Esophagus muscularis mucosa (tissue), 4 donors: ENCODE measurements at places on chromosomes 2 and 18. TPM values are rescaled to one million over a fixed set of nuclear protein-coding genes. Genes with fewer than 3 reads are reported as not detected.

The FAM237A gene
- not detected for total RNA-seq

The SRD5A2 gene
- 0.06 TPM for total RNA-seq

The ADAM23 gene
- total RNA-seq, result 3.0 TPM

The RIT2 gene
- not detected for total RNA-seq

DNA sequence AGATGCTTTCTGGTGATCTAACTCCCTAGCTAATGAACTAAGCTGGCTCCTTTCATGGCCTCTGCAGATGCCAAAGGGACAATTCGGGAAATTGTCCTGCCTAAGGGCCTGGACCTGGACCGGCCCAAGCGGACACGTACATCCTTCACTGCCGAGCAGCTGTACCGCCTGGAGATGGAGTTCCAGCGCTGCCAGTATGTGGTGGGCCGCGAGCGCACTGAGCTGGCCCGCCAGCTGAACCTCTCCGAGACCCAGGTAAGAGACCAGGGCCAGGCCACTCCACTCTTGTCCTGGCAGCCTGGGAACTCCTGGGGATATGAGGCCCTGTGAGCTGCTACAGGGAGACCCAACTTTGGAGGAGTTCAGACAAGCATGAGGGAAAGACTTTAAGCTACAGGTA, 14.7 kb upstream of the ATP6V1B1 start:
- no peaks in the 10 kb centered on the region for H3K27me3 ChIP-seq
- no peak for DNase-seq
- no peaks in the 10 kb centered on the region for H3K36me3 ChIP-seq
- H3K4me3 ChIP-seq, result no peak overlapping the region
- H3K4me1 ChIP-seq, result peaks cover 6% of the 10 kb centered on the region

GRCh38 chr2:20153131-20153851, 71.6 kb downstream of the SDC1 start:
- no peaks in the 10 kb centered on the region for H3K4me1 ChIP-seq
- no peak overlapping the region for H3K27ac ChIP-seq
- H3K27me3 ChIP-seq, result no peaks in the 10 kb centered on the region
- DNase-seq, result no peak

GRCh38 chr2:1661891-1662605, 82.3 kb downstream of the PXDN start:
- peaks cover 81% of the 10 kb centered on the region for H3K36me3 ChIP-seq
- H3K4me3 ChIP-seq, result no peak overlapping the region
- no peak overlapping the region for H3K27ac ChIP-seq
- H3K4me1 ChIP-seq, result no peaks in the 10 kb centered on the region

DNA sequence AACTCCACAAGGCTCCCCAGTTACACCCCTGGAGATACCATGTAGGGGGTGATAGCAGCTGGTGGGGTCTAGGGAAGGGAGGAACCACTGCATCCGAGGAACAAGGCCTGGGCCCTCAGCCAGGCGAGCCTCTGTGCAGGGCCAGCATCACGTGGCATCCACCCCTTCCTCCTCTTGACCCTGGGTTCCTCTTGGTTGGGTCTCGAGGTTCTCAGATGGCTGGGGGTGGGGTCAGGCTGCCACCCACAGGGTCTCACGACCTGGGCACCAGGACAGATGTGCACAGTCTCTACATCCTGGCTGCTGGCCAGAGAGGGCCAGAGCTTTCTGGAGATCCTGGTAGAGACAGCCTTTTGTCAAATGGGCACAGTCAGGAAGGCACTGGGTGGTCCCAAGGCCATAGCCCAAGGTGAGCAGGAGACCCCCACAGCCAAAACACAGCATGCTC, 10.4 kb downstream of the HS6ST1 start:
- H3K27me3 ChIP-seq, result no peaks in the 10 kb centered on the region
- H3K4me1 ChIP-seq, result peaks cover 92% of the 10 kb centered on the region
- H3K4me3 ChIP-seq, result no peak overlapping the region
- H3K36me3 ChIP-seq, result no peaks in the 10 kb centered on the region

- DNase-seq, result no peak
- no peak overlapping the region for H3K4me3 ChIP-seq
- no peaks in the 10 kb centered on the region for H3K27me3 ChIP-seq
- H3K27ac ChIP-seq, result no peak overlapping the region
- H3K4me1 ChIP-seq, result no peaks in the 10 kb centered on the region
These were observed 28.5 kb downstream of the CCDC88A start for GRCh38 chr2:55391155-55391554.
